ENCODE measurements at places on chromosomes 1 and 21. TPM values are rescaled to one million over a fixed set of nuclear protein-coding genes. Genes with fewer than 3 reads are reported as not detected.

The CELA2B gene
- not detected for total RNA-seq

The CEP170 gene
- 106 TPM for total RNA-seq

- no peaks in the 10 kb centered on the region for H3K36me3 ChIP-seq
- no peak overlapping the region for H3K4me3 ChIP-seq
Measured at GRCh38 chr21:34574601-34575529, 40.0 kb downstream of the RCAN1 start.

GRCh38 chr1:56401191-56401590, 178.2 kb downstream of the PLPP3 start:
- no peaks in the 10 kb centered on the region for H3K4me1 ChIP-seq
- no peaks in the 10 kb centered on the region for H3K27me3 ChIP-seq
- DNase-seq: no peak
- no peak overlapping the region for H3K27ac ChIP-seq

GRCh38 chr1:17423781-17424245, 15.7 kb downstream of the RCC2 start:
- no peak overlapping the region for H3K27ac ChIP-seq
- no peaks in the 10 kb centered on the region for H3K27me3 ChIP-seq
- H3K4me1 ChIP-seq: peaks cover 9% of the 10 kb centered on the region
- H3K36me3 ChIP-seq: peaks cover 100% of the 10 kb centered on the region
- no peak for DNase-seq
- no peak overlapping the region for H3K4me3 ChIP-seq

DNA sequence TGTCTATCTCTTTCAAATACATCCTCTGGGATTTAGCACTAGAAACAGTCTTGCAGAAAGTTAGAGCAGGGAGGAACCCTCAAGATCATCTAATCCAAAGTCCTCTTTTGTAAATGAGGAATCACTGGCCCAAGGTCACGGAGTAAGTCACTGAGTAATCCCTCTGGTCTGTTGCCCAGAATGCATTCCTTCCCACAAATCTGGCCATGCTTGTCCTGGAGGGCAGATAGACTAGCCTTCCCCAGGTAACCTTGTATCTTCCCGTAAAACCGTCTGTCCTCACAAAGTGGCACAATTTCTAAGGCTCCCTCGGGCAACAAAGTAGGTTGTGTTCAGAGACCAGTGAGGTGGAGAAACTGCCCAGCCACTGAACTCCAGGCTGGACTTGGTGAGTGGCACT, 46.2 kb downstream of the DDR2 start:
- H3K27me3 ChIP-seq: no peaks in the 10 kb centered on the region
- no peak for DNase-seq
- H3K27ac ChIP-seq: no peak overlapping the region
- peaks cover 13% of the 10 kb centered on the region for H3K4me1 ChIP-seq

DNA sequence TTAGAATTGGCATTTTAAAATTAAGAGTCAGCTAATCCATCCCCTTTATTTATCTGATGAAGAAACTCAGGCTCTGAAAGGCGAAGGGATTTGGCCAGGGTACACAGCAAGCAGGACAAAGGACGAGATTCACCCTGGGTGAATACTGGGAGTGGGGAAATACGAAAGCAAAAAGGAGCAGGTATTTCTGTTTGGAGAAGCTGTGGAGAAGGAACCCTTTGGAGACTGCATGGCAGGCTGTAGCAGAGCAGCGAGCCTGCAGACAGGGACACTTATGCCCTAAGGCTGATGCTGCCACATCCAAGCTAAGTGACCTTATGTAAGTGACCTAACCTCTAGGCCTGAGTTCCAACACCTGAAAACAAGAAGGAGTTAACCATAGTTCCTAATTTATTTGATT, 207.2 kb upstream of the C1orf87 start:
- no peak overlapping the region for H3K4me3 ChIP-seq
- peaks cover 10% of the 10 kb centered on the region for H3K4me1 ChIP-seq
- H3K36me3 ChIP-seq: no peaks in the 10 kb centered on the region
- no peak for DNase-seq
- H3K27me3 ChIP-seq: no peaks in the 10 kb centered on the region

DNA sequence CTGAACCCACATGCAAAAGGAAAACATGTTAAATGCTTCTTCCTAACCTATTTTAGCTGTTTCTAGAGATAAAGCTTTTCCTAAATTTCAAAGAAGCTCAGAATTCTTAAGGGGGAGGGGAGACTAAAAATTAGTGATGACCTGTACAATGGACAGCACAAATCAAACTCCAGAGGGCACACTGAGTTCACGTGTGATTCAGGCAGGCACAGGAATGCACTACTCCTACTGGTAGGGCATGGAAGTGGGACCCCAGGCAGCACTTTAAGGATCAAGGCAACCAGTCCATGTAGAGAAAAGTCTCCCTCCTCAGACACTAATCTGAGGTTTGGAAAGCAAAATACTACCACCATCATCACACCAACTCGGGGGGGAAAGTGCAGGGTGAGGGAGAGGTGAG, 31.3 kb upstream of the CLCA4 start:
- H3K27ac ChIP-seq: no peak overlapping the region
- no peak for DNase-seq
- no peaks in the 10 kb centered on the region for H3K27me3 ChIP-seq

- H3K4me3 ChIP-seq: no peak overlapping the region
- H3K4me1 ChIP-seq: peaks cover 63% of the 10 kb centered on the region
- peak overlapping the region; percentile 18 for H3K27ac ChIP-seq
Measured at GRCh38 chr1:39116860-39117728, 87.4 kb upstream of the MACF1 start.

Data from lower lobe of right lung (tissue), 2 donors.